Stimulated activated CD4-positive, alpha-beta T cell treated with anti-CD3 and anti-CD28 coated beads, Interleukin-4, amount 100 ng/mL, for 1 hour (primary cell): ENCODE measurements at places on chromosomes 2 and 18.

DNA sequence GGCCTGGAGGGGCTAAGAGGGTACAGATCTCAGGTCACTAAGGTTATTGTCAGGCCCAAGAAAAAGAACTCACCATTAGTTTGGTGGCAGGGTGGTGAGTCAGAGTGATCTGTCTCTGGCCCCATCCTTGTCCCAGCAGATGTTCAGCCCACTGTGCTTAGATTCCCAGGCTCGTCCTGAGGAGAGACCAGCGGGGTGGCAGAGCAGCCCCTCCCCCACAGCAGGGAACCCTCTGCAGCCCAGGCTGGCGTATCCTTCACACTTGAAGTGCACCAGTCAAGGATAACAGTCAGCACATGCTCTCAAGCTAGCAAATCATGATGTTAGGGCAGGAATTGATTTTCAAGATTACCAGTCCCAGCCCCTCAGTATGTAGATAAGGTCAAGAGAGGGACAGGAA is 43.1 kb downstream of the TMEM185B start:
- no peak for DNase-seq

DNA sequence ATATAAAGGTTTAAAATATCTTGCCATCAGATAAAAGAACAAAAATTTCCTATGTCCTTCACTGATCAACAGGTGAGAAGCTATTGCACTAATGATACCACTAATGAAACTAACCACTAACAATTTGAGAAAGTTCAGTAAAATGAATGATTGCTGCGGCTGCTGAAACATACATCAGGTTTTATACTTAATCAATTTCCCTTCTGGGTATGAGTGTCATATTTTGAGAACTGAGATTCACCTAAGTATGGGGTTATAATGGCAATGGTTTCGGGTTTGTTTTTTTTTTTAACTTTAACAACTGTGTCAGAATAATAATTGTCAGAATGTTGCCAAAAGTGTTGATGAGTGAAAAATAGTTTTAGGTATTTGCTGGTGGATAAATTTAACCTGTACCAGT is 151.3 kb upstream of the SLC39A10 start:
- DNase-seq, result no peak

- DNase-seq, result peak; percentile 75
Measured at GRCh38 chr18:24075767-24076597, 61.4 kb downstream of the TTC39C start.

GRCh38 chr2:8477552-8478470 is 204.0 kb upstream of the ID2 start:
- DNase-seq, result no peak

DNA sequence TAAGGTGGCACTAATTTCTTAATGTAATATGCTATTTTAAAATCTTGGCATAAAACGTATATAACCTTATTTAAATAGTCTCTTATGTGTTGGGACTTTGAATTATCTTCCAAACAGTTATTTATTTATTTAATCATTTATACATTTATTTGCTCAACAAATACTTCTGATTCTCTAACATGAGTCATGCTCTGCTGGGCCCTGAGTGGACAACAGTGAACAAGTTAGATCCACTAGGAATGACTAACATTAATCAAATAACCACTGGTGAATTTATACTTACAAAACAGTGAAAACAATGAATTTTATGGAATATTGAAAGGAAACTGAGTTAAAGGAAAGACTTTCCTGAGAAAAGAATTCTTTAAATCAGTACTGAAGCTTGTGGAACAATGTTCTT is 1257.2 kb upstream of the CHAC2 start:
- DNase-seq, result no peak

DNA sequence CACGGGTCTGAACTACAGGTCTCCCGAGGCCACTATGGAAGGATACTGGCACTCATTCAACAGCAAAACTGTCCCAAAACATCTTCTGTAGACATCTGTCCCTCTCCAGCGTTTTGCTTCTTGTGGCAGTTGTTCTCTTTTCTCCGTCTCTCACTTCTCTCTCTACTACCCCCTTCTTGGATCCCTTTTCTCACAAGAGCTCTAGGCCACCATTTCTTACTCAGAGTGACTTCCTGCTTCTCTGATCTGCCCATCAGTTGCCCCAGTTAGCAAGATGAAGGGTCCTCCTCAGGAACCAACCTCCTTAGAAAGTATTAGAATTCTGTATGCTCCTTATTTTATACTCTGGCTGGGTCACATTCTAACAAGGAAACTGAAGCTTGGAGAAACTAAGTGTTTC is 32.6 kb downstream of the BCL2 start:
- DNase-seq, result no peak

DNA sequence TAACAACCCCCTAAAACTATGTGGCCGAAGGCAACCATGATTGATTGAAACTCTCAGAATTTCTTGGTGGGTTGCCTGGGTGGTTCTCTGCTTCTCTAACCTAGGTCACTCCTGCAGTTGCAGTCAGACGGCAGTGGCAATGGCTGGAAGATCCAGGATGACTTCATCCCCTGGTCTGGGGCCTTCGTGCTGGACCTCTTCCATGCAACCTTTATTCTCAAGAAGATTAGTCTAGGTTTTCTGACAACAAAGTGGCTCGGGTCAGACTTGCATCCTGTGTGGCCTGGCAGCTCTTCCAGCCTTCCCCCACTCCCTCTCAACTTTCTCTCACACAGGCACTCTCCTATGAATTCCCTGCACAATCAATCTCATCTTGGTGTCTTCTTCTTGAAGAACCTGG is 76.4 kb downstream of the METTL4 start:
- no peak for DNase-seq

- DNase-seq, result no peak
Measured at GRCh38 chr2:9707008-9707407, 76.2 kb upstream of the YWHAQ start.

- DNase-seq, result no peak
Measured at GRCh38 chr18:22844190-22844589, 88.9 kb upstream of the RBBP8 start.

DNA sequence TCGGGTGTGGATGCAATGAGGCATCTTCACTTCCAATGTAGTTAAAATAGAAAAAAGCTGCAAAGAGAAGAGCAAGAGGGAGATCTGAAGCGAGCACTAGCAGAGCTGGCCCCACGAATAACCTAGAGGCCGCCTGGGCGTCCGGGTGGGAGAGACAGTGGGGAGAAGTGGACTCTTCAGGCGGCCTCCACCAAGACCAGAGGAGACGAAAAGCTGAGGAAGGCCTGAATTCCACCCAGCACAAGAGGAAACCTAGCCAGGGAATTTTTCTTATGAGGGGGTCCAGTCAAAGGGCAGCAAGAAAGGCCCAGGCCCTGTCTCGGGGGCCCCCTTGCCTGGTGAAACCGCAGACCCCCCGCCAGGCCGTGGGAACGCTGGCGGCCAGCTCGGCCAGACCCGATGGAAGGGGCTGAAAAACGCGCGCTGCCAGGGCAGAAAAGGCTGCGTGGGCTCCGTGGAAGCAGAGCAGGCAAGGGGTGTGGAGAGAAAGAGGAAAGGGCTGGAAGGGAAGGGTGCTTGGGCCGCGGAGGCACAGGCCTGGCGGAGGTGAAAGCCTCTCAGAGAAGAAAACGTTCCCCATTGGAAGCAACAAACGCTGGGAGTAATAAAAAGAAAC is 69.2 kb downstream of the KCTD1 start:
- no peak for DNase-seq

GRCh38 chr2:16665748-16666448 is at the start of gene CYRIA:
Gene CYRIA (minus strand): TSS chr2:16665834. CDS start chr2:16588119, 77,715 bp downstream.
- peak; percentile 51 for DNase-seq

GRCh38 chr2:233604826-233605225 is 12.6 kb upstream of the UGT1A8 start:
- DNase-seq, result no peak
